ENCODE measurements at places on chromosomes 7 and 10. TPM values are rescaled to one million over a fixed set of nuclear protein-coding genes. Genes with fewer than 3 reads are reported as not detected.

The CCDC3 gene
- total RNA-seq: 0.12 TPM

The ITPRID1 gene
- not detected for total RNA-seq

The PCDH15 gene
- not detected for total RNA-seq

The UPK3B gene
- 4.9 TPM for total RNA-seq

The TUBAL3 gene
- total RNA-seq: not detected

The ACTL6B gene
- total RNA-seq: not detected

The DNAAF5 gene
- 25.8 TPM for total RNA-seq

The ANKRD1 gene
- total RNA-seq: not detected
